ENCODE measurements at places on chromosomes 4 and X.

GRCh38 chr4:109231331-109231730 is 71.1 kb downstream of the COL25A1 start:
- no peak for DNase-seq

GRCh38 chrX:10697616-10698317 is 77.4 kb upstream of the MID1 start:
- no peak for DNase-seq

GRCh38 chr4:163331629-163332376 is 593 bp downstream of the NPY1R start:
- no peak for DNase-seq

GRCh38 chr4:13700021-13700857 is 72.7 kb upstream of the BOD1L1 start:
- no peak for DNase-seq

DNA sequence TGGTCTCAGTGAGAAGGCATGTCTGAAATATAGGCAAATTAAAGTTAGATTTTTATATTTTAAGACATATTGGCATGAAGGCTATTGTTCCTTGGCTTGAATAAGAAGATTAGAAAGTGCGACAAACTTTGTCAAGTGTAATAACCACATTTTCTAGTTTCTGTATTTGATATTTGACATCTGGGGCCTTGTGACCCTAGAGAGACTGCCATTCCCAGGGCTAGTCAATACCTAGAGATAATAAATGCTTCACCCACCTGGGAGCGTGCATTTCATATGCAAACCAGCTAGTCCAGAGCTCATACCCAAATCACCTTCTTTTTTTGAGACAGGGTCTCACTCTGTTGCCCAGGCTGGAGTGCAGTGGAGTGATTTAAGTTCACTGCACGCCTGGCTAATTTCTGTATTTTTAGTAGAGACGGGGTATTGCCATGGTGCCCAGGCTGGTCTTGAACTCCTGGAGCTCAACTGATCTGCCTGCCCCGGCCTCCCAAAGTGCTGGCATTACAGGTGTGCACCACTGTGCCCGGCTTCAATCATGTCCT is 62.6 kb downstream of the COQ2 start:
- peak; percentile 93 for DNase-seq

DNA sequence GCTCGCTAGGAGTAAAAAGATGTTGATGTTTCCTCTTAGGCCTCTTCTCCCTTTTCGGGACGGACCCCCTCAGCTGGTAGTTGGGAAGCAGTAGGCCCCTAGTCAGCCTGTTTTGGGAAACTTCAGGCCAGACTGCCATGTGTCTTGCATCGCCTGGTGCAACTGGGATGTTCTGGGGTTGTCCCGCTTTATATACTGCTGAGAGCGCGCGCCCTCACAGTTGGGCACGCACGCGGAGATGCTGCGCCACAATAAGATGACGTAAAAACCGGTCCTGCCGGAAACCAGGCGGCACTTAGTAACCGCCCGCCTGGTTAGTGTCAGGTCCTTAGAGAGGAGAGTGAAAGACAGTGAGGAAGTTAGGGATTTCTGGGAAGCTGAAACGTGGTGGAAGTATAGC is 231.3 kb upstream of the CT83 start:
- DNase-seq: no peak

- no peak for DNase-seq
These were observed 313 bp upstream of the BLOC1S4 start for GRCh38 chr4:6715704-6716017.

GRCh38 chr4:116001291-116001690 is 887.9 kb upstream of the NDST4 start:
- DNase-seq: no peak

GRCh38 chr4:55087913-55088260 is 37.5 kb downstream of the KDR start:
- DNase-seq: no peak

- DNase-seq: no peak
These were observed 33.1 kb downstream of the KDM6A start for GRCh38 chrX:44906041-44906440.

- DNase-seq: no peak
These were observed 93.8 kb downstream of the INPP4B start for GRCh38 chr4:142752202-142752786.

- no peak for DNase-seq
These were observed 646.6 kb upstream of the PITX2 start for GRCh38 chr4:111269439-111269838.

GRCh38 chr4:17490575-17491059 is 21.3 kb downstream of the QDPR start:
- DNase-seq: no peak

DNA sequence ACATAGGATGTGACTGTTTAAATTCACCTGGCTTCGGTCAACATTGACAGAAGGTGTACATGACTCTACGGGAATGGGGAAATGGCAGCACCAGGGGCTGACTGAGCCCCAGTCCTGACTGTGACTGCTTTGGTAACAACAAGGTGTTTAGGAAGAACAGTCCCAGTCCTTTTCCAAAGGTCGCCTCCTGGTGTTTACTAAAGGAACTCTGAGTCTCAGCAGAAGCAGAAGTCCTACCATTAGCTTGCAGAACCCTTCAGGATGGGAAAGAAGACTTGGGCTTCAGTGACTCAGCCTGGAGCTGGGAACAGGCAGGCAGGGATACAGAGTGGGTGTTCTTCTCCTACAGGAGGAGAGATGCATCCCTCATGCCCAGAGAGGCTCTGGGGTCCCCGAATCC is 103.3 kb downstream of the MGST2 start:
- DNase-seq: no peak

GRCh38 chrX:150047818-150048217 is 109.5 kb upstream of the EOLA2 start:
- no peak for DNase-seq

DNA sequence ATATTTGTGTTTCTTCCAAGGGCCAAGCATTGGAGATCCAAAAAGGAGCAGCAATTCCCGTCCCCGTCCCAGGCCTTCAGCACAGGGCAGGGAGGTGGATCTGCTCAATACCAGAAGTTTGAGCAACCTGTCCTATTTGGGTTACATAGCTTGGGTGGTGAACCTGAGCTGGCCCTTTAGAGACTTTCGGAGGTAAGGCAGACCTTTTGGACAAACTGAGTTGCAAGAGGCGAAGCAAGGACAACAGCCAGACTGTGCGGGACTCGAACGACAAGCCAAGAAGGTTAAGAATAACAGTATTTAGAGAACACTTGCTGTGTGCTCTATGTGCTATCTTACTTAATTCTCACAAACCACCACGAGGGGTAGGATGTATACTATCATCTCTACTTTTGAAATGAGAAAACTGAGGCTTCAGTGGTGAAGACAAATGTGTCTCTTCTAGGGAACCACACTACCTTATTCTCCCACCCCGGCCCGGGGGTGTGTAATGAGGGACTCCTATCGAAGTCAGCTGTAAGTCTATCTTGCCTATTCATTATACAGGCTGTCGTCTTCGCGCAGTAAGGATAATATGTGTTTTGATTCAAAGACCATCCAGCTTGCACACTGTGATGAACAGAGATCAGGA is 1.3 kb downstream of the NOP14 start:
- no peak for DNase-seq

GRCh38 chr4:129972257-129972656 is 876.3 kb downstream of the C4orf33 start:
- DNase-seq: no peak

- no peak for DNase-seq
These were observed 18.4 kb downstream of the SNX25 start for GRCh38 chr4:185227713-185228278.

- no peak for DNase-seq
These were observed 1832.1 kb downstream of the ARAP2 start for GRCh38 chr4:34412233-34412632.

GRCh38 chr4:126106658-126107057 is 791.9 kb downstream of the FAT4 start:
- no peak for DNase-seq

- no peak for DNase-seq
These were observed 68.4 kb downstream of the LDB2 start for GRCh38 chr4:16830081-16830480.

GRCh38 chr4:7023486-7023885 is 19.7 kb upstream of the TADA2B start:
- DNase-seq: no peak

GRCh38 chrX:134981910-134982309 is 8.9 kb upstream of the SMIM10 start:
- DNase-seq: no peak
